ENCODE measurements at places on chromosomes 6 and 20.

GRCh38 chr20:49705358-49705757, 8.3 kb downstream of the B4GALT5 start:
- DNase-seq = no peak

GRCh38 chr20:31516651-31517050, 2.4 kb downstream of the HM13 start:
- DNase-seq = no peak

- no peak for DNase-seq
Observed at GRCh38 chr20:6420336-6420735, 297.5 kb upstream of the FERMT1 start.

DNA sequence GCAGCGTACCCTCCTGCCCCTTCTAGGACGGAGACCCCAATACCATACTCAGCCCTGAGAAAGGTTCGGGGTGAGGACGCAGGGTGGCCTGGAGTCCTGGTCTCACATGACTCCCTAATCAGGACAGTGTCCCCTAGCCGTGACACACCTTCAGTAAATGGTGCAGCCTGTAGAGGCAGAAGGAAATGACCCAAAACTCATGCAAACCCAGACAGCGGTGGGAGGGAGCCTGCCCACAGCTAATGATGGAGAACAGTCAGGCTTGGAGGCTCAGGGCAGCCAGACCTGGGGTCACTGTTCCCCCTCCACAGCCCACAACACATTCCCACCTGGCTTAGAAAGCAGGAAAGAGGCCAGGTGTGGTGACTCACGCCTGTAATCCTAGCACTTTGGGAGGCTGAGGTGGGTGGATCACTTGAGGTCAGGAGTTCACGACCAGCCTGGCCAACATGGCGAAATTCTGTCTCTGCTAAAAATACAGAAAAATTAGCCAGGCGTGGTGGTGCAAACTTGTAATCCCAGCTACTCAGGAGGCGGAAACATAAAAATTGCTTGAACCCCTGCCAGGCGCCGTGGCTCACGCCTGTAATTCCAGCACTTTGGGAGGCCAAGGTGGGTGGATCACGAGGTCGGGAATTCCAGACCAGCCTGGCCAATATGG, 8.8 kb upstream of the HMGA1 start:
- no peak for DNase-seq

GRCh38 chr6:44219053-44219814, 2.5 kb downstream of the MYMX start:
- DNase-seq = peak; percentile 93

GRCh38 chr20:14832630-14833029, 495.2 kb upstream of the FLRT3 start:
- DNase-seq = no peak

- no peak for DNase-seq
Observed at GRCh38 chr6:134619077-134619476, 301.2 kb upstream of the SGK1 start.

- DNase-seq = no peak
Observed at GRCh38 chr6:128074567-128074966, 173.7 kb upstream of the THEMIS start.

DNA sequence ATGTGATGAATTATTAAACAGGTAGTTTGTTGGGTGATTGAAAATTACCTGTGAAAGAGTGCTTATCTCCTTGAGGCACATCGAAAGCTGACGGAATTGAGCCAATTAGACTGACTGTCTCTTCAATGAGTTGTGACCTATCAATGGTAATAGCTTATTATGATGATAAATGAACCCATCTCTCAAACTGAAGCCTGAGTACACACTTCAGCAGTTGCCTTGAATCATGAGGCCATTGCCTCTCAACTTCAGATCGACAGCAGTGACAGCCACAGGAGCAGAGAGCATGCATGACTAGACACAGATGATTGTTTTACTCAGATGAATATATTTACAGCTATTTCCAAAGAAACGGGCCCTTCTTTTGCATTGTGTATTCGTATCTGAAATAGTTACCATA, 323.9 kb downstream of the LAMA2 start:
- DNase-seq = no peak

DNA sequence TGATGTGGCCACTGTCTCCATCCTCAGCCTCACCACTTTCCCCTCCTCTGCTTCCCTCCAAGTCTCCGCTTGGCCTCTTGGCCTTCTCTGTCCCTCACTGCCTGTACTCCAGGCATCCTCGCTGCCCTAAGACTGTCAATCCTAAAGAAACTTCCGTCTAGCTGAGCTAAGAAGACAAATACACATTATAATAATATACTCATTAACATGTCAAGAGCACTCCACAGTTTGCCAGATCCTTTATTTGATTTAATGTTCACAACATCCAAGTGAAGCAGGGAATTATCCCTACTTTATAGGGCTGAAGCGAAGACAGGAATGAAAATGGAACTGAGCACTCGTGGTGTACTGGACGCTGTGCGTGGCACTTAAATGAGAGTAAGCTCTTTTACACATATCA, 72.4 kb upstream of the SLC22A23 start:
- no peak for DNase-seq
